Activated naive CD4-positive, alpha-beta T cell treated with anti-CD3 and anti-CD28 coated beads, Interleukin-2, amount 50 U/mL, for 72 hours (primary cell): ENCODE measurements at places on chromosomes 1 and 21.

DNA sequence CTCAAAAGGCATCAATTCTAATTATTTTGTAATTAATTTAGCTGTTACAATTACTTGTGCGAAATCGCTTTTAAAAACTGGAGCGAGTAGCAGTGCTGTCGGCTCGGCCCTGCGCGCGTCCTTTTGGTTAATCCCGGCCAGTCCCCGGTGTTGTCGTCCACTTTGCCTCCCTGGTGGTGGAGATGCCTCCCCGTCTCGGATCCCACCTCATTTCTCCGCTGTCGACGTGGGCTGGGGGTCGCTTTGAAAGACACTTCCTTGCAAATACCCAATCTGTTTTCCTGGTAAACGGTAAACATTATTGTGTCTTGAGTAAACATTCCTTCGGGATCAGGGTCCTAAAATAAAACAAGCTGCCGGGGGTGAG lies 3.7 kb downstream of the FOXD3 start:
- DNase-seq: no peak

GRCh38 chr1:13830616-13831280 lies 130.8 kb downstream of the PRDM2 start:
- no peak for DNase-seq

DNA sequence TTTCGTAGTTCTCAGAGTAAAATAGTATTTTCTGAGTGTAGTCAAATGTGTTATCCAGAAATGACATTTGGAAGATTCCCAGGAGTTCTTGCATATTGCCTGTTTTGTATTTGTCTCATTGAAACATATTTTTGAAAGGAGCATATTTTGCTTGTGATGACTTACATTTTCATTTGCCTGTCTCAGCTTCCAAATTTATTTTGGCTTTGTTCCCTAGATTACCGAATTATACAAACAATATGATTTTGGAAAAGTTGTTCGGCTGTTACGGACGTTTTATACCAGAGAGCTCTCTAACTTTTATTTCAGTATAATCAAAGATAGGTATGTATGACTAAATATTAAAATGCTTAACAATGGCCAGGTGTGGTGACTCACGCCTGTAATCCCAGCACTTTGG lies 46.0 kb downstream of the IARS2 start:
- DNase-seq: no peak

DNA sequence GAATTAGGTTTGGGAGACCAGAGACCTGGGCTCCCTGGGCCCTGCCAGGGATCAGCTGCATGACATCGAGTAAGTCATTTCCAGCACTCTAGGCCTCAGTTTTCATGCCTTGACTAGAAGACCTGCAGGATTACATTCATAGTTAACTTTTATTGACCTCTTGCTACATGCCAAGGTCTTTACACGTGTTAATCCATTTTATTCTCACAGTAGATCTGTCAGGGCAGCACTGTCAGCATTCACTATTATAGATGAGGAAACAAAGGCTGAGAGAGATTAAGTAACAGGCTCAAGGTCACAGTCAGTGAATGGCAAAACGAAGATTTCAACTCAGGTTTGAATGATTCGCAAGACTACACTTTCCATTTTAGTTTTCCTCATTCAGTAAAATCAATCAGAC lies 37.0 kb downstream of the PGM1 start:
- DNase-seq: no peak

- DNase-seq: no peak
These were observed 54.2 kb upstream of the DNAJC6 start for GRCh38 chr1:65255035-65255655.

DNA sequence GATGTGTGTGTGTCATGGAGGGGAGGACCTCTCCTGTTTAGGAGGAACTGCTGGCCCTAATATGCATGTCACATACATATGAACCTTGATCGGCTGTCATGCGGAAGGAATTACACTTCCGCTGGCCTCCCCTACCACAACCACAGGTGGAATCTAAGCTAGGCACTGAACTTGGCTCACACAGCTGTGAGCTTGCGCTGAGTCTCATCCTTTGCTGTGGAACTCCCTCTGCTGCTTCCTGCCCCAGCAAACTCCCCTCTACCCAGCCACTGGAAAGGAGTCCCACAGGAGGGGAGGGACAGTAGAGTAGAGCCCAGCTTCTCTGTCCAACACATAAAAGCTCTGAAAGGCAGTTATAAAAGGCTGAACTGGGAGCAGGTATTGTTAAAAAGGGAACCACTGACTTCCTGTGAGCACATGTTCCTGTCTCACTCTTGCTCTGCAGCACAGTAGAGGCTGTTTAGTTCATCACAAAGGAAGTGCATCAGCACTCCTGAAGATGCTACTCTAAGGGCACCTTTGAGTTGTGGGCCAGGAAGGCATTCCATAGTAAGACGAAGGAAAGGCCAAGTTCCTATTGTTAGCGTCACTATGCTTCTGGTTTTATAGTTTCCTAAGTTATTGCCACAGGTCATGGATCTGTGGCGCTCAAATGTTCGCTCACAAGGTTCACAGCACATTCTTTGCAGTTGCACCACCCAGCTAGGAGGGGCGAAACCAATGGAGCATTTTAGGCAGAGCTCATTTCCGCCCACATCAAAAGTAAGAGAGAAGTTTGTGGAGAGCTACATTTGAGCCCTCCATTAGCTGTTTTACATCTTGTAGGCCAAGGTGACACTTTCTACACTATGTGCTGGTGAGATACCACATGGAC lies 17.7 kb upstream of the PTPRC start:
- DNase-seq: peak; percentile 56

DNA sequence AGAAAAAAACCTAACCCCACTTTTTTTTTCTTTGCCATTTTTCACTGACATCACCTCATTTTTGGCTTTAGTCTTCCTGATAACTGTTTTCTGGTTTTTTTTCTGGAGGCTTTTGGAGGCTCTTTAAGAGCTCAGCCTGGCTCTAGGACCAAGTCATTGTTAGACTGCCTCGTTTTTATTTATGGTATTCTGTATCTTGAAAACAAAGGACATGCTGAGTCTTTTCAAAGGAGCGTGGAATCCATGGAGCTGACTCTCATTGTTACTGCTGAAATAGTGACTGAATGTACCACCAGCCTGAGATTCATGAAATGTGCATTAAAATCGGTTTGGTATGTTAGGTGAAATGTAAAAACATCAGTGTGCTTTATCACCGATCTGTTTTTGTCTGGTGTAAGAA lies 28.0 kb downstream of the RASAL2 start:
- DNase-seq: no peak

DNA sequence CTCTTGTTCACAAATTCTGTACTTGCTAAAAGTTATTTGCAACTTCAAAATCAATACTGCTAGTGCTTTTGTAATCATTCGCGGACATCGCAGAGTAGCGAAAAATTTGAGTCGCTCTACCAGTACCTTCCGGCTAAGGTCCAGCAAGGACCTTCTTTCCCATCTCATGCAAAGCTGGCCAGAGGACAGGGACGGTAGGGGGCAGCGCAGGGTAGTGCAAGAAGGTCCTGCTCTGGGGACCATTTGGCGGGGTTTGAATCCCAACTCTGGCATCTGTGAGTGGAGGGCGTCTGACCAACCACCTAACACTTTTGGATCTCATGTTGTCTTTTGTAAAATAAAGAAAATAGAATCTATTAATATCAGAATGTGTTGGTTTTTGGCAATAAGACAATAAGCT lies 258.3 kb downstream of the SPATA17 start:
- no peak for DNase-seq

DNA sequence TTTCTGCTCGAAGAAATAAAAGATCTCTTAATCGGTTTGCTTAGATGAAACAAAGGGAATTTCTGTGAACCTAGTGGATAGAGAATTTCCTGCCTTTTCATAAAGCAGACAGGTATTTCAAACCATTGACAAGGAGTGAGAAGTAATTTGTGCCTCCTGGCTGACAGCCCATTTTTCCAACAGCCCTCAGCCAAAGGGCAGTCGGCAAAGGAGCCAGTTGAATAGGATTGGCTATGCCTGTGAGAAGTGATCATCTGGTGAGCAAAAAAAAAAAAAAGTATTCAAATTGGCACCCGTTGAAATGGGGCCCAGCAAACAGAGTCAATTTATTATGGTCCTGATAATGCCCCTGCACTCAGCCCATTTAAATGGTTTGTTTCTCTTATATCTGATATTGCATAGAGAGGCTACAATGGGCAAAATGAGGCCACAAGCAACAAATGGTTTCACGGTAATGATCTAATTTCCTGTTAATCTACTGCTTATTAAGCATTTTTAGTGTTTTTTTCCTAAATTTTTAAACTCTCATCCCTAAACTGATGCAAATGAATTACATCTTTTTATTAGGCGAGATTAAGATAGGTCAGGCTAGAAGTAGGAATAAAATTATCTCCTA lies 477.5 kb downstream of the NUF2 start:
- no peak for DNase-seq

- DNase-seq: no peak
These were observed 21.5 kb upstream of the SLC2A1 start for GRCh38 chr1:42979896-42980800.

DNA sequence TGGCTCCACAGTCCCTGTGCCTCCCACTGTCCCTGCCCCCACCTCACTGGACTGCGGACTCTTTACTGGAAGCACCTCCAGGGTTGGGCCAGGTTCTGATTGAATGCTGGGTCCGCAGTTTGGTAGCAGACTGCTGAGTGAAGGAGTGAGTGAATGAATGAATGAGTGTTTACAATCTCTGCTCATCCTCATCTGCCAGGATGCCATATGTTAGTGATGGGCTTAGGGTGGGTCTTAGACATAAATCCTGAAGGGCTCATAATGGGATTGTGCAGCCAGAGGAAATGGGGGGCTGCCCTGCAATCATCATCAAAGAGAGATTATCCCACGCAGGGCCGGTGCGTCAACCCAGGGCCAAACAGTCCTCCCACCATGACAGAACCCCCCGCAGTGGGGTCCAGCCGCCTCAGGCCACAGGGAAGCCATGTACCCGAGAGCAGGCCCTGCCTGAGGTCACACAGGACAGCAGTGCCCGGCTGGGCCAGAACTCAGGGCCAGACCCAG lies 26.1 kb downstream of the SLC1A7 start:
- no peak for DNase-seq

- no peak for DNase-seq
These were observed 773 bp downstream of the CNST start for GRCh38 chr1:246566813-246567645.
